ENCODE measurements at places on chromosomes 12 and 14.

DNA sequence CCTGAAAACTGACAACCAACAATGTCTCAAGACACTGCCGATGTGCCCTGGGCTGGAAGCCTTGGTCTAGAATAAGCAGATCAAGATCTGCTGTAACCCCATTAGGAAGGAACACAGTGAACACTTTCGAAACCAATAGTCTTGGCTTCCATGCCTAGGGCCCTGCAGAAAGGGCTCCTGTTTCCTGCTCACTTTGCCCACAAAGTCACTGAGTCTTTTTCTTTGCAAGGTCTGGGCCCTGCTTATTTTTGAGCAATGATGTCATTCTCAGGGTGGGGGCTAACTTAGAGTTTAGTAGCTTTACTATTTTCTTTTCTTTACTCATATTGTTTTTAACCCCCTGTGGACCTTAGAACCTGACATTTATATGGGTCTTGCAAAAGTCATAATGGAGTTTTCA, 704.2 kb upstream of the TMEM132C start:
- DNase-seq, result no peak

DNA sequence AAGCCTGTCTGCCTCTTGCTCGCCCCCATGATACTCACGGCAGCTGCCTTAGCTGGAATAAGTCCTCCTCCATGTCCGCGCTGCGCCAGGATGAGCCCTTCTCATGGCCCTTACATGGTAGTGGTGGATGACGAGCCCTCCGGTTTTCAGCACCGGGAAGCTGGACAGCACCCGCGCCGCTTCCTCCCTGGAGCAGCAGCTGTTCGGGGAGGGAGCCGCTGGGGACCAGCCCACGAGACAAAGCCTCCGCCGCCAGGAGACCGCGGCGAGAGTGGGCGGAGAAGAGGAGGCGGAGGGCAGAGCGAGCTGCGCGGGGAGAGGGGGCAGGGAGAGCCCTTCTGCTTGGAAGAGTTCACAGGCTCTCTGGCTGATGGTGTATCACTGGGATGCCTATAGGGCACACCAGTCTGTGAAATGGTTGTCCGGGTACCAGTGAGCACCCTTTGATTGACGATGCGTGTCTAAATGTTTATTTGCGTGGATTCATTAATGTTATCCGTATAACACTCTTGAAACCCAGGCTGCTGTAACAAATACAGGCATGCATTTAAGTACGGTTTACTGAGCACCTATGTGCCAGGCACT, at the start of gene SVOP:
Gene SVOP (minus strand): TSS at position 273 of the 585 bp plus-strand sequence. CDS start 200 bp downstream, at position 73.
- peak; percentile 37 for DNase-seq

GRCh38 chr14:25340882-25341281, 290.9 kb upstream of the STXBP6 start:
- no peak for DNase-seq

- DNase-seq, result no peak
Measured at GRCh38 chr12:168763-169525, 45.0 kb downstream of the SLC6A12 start.

DNA sequence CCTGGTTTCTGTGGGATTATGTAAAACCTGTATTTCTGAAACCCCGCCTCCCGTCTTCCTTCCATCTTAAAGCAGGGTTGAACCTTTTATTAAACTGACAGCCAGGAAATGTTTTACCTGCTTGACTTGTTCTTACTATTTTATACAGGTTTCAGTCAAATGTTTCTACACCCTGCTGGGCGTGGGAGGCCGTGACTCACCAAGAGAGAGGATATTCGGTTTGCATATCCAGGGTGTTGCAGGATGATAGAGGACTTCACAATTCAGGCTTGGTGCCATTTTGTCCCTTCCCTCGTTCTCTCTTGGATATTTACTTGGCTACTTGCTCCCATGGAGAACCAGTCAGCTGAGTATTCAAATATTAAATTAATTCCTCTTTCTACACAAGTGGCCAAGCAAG, 69.7 kb downstream of the ARF6 start:
- DNase-seq, result no peak

GRCh38 chr12:127044836-127045235, 1222.1 kb upstream of the TMEM132C start:
- no peak for DNase-seq

DNA sequence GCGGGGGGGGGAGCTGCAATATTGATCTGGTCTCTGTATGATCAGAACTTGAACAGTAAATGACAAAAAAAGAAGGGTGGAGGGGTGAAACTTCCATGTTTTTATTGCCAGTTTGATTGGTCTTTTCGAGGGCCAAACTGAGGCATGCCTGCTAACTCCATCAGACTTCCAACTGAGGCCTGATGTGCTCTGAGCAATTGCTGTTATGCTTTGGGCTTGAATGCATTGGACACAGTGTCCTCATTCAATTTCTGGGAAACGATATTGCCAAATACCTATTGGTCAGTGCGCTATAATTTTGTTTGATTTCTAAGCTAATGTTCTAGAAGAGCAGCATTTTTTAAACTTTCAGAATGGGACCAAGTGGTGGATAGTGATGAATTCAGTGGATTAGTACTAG, 2.1 kb upstream of the SLC38A2 start:
- DNase-seq, result no peak

DNA sequence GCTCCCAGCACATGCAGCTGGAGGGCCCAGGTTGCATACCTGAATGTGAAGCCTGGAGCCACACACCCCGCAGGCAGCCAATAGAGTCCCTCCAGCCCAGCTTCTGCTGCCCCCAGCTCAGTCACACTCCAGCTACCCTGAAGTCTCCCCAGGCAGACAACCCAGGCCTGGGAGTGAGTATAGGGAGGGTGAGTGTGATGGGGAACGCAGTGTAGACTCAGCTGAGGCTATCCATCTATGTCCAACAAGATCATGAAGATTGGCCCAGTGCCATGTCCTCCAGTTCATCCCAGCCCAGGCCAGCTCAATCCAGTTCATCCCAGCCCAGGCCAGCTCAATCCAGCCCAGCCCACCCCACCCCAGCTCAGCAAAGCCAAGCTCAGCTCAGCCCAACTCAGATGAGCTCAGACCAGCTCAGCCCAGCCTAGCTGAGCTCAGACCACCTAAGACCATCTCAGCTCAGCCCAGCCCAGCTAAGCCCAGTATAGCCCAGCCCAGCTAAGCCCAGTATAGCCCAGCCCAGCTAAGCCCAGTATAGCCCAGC, 330.4 kb downstream of the TMEM121 start:
- no peak for DNase-seq

DNA sequence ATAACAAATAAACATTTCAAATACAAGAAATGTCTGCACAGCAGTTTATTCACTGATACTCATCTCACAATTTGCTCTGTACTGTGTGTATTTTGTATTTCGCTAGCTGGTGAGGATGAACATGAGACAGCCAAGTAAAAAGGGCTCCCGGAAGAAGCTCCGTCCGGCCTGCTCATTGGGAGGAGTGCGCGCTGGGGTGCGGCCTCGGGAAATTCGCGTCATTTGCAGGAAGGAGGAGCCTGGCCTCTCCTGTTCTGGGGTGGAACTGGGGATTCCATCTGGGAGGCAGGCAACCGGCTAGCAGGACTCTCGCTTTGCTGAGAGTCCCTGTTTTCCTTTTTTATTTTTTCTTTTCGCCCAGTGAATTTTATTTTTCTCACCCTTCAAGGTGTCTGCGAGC, 368.4 kb upstream of the TMEM132C start:
- DNase-seq, result no peak
